CD4-positive, alpha-beta T cell treated with Interleukin-2 at 100 ng/mL for 4 hours (primary cell): ENCODE measurements at places on chromosomes 6 and 20.

- no peak for DNase-seq
Measured at GRCh38 chr20:51379601-51380341, 162.7 kb downstream of the NFATC2 start.

DNA sequence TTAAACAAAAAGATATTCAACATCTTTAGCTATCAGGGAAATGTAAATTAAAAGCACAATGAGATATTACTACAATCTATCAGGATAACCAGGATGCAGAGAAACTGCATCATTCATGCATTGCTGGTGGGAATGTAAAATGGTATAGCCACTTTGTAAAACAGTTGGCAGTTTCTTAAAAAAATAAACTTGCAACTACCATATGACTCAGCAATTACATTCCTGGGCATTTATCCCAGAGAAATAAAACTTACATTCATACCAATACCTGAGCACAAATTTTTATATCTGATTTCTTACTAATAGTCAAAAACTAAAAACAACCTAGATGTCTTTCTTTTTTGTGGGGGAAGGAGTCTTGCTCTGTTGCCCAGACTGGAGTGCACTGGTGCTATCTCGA, 190.3 kb upstream of the TAB2 start:
- no peak for DNase-seq

DNA sequence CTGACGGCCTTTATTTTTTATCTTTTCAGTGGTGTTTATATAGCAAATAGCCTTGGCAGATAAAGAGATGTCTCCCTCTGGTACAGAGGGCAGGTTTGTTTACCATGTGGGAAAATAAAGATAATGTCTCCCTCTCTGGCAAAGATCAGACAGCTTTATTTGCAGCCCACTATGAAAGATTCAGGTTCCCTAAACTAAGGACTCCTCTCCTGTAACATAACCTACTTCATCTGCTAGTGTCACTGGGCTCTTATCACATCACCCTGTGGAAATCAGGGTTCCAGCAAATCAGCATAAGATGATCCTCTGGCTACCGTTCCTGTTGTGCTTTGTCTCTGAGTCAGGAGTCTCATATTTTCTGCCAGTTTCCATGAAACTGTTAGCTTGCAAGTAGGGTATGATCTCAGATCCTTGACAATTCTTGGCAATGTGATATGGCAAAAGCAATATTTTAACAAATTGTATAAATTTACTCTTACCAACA, 3.1 kb downstream of the FBXL4 start:
- no peak for DNase-seq

GRCh38 chr6:36413489-36414480, 26.3 kb upstream of the ETV7 start:
- DNase-seq: no peak

GRCh38 chr6:152184917-152185574, 377.6 kb downstream of the ESR1 start:
- DNase-seq: peak; percentile 69

- DNase-seq: no peak
Measured at GRCh38 chr20:10876558-10876957, 202.8 kb upstream of the JAG1 start.

GRCh38 chr6:104955491-104955890, 1.4 kb upstream of the LIN28B start:
- DNase-seq: no peak

DNA sequence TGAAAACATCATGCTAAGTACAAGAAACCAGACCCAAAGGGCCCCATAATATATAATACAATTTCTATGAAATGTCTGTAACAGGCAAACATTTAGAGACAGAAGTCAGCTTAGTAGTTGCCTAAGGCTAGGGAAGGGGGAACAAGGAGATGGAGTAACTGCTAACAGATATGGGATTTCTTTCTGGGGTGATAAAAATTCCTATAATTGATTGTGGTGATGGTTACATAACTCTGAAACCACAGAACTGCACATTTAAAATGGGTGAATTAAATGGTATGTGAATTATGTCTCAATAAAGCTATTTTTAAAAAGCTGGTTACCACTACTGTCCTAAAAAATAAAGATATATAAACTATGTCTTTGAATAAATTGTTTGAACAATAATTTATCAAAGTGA, 3.2 kb downstream of the CEP162 start:
- no peak for DNase-seq

GRCh38 chr6:28838634-28839442, 84.9 kb downstream of the TRIM27 start:
- peak; percentile 81 for DNase-seq

DNA sequence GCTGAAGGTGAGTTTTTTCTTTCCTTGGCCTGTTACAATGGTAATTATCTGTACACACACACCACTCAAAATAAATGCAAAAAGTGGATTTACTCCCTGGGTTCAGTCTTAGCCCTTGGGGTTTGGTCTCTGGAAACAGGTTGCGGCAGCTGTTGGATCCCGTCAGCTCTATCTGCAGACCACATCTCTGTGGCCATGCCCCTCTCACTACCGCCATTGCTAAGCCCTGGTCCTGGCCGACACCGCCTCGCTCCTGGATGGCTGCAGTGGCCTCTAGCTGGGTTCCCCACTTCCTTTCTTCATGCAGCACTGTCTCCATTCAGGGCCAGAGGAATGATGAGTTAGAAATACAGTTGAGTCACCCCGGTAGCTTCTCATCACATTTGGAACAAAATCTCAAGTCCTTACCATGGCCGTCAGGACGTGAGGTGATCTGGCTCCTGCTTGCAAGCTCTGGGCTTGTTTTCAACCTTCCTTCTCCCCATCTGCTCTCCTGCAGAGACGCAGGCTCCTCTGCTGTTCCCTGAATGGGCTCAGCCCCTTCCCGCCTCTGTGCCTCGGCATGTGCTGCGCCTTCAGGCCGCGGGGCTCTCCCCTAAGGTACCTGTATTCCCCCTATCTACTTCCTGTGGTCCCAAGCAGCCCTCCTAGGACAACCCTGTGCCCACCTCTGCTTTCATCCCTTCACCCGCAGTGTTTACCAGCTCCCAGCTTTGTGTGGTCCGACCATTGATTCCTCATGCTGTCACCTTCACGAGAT, 38.0 kb downstream of the EFCAB8 start:
- DNase-seq: no peak

DNA sequence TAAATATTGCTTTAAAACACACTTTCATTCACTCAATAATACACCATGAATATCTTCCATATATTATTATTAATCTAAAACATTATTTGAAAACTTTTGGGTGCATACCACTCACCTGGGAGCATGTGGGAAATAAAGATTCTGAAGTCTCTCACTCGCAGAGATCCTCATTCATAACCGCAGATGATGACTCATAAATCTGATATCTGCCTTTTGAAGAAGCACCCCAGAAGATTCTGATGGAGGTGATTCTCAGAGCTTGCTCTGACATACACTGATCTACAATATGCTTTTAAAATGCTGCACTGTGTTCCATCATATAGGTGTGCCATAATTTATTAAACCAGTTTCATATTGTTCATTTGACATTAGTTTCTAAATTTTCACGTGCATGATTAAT, 135.0 kb upstream of the SGK1 start:
- peak; percentile 53 for DNase-seq

DNA sequence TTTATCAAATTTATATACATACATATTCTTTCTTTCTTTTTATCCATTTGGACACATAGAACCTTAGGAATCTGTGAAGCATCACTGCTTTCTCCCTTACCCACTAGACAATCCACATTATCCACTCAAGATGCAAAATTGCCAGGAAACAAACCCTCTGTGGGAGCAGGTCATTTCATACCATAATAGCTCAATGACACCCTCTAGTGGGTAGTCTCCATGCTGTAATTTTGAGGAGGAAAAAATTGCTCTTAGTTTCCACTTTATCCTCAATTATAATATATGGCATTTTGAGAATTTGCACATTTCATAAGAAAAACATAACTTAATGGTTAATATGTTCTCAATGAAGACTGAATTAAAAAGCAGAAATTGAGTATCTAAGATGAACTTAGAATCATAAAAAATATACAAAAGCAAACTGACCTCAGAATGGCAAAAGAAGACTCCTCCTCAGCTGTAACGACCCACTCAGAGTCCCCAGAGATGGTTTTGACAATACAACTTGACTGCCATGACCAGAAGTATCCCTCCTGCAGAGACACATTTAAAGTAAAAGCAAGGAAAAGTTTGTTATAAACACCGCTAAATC, 164.1 kb downstream of the FRK start:
- DNase-seq: no peak

DNA sequence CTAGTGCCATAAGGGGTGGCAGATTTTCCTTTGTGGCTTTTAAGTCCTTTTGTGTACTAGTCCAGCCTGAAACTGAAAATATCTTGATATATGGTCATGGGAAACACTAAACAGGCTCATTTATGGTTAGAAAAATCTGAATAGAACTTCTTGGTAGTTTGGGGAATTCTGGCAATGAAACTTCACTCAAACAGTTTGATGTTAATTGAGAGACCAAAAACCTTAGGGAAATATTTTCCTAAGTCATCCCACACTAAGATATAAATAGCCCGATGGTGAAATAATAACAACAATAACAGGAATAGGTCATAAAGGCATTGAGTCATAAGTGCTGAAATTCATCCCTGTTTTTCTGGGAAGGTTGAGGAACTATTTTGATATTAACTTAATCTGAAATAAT, 146.2 kb upstream of the SMLR1 start:
- DNase-seq: no peak

GRCh38 chr20:13883425-13883824, 98.6 kb downstream of the NDUFAF5 start:
- DNase-seq: no peak

DNA sequence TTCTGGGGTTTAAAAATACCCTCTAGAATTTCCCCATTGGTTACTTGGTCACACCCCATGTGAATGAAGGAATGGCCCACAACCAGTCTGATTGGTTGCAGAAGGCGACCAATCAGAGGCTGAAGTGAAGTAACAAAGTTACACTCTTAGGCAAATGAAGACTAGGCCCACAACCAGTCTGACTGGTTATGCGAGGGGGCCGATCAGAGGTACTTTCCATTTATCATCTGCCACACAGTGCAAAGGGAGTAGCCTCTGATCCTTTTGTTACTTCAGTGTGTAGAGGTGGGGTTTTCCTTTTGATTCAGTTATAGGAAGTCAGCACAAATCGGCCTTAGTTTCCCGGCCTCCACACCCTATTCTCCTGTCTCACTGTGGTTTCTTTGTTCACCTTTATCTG, 61.2 kb upstream of the SGK1 start:
- DNase-seq: peak; percentile 58

DNA sequence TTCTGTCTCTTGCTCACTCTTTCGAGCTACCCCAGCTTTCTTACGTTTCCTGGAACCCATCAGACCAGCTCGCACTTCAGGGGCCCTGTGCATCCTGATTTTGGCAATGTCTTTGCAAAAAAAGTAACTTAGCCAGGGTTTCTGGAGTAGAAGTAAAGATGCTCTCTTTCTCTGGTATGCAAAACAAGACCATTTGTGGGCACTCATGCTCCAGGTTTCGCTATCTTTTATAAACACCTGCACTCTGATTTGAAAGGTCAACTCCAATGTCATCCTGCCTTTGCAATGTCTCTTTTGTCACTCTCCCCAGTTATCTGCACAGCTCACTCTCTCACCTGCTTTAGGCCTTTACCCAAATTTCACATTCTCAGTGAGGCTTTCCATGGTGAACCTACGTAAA, 869.1 kb downstream of the QKI start:
- DNase-seq: no peak

DNA sequence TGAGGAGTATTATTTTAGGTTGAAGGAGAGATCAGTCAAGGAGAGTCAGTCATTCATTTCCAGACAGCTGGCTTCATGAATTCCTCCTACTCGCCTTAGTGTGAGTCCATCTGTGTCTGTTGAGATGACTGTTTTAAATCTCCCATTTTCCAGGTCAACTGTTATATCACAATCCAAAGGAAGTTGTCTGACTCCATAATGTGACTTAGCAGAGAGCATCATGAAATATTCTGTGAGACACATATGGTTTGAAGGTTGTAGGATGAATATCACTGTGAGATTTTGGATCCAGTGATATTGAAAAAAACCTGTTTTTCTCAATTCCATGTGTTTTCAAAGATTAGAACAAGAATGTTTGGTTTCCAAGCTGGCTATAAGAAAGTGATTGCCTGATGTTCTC, 530.2 kb upstream of the MAN1A1 start:
- DNase-seq: no peak
